ENCODE measurements at places on chromosomes 2 and 18.

GRCh38 chr2:108262036-108262435, 22.3 kb downstream of the SULT1C3 start:
- DNase-seq: no peak

DNA sequence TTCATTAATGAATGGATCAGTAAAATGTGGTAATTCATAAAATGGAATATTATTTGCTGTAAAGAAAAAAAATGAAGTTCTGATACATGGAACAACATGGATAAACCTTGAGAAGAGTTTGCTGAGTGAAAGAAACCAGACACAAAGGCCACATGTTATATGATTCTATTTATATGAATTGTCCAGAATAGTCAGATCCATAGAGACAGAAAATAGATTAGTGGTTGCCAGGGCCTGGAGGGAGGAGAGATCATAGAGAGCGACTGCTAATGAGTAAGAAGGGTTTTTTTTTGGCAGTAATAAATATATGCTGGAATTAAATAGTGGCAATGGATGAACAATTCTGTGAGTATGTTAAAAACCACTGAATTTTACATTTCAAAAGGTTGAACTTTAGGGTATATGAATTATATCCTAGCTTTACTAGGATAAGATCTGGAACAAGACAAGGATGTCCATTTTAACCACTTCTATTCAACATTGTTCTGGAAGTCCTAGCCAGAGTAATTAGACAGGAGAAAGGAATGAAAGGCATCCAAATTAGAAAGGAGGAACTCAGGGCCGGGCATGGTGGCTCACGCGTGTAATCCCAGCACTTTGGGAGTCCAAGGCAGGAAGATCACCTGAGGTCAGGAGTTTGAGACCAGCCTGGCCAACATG, 48.8 kb downstream of the MAPRE2 start:
- no peak for DNase-seq

DNA sequence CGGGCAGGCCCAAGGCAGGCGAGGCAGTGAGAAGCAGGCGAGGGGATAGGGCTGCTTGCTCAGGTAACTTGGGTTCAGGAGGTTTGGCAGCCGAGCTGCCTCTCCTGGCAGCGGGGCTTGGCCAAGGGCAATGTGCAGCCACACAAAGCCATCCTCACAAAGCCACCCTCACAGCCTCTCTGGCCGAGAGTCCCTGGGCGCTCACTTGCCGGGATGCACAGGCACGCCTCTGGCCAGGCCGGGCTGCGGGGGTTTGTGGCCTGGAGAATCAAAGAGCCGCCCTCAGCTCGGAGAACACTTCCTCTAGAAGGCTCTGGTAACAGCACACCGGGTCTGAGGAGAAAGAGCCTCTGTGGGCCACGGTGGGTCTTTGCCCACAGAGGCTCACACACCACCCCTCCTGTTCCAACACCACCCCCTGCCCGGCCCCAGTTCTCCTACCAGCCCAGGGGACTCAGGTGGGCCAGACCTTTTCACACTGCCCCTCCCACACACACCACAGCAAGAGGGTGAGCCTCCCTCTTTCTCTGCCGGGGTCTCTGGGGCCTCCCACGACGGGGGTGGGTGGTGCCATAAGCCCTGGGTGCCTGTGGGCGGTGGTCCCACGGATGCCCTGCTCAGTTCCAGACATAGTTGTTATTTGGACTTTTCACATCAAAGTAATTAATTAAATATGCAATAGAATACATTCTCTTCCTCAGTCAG, 186.9 kb downstream of the ZFP36L2 start:
- no peak for DNase-seq

DNA sequence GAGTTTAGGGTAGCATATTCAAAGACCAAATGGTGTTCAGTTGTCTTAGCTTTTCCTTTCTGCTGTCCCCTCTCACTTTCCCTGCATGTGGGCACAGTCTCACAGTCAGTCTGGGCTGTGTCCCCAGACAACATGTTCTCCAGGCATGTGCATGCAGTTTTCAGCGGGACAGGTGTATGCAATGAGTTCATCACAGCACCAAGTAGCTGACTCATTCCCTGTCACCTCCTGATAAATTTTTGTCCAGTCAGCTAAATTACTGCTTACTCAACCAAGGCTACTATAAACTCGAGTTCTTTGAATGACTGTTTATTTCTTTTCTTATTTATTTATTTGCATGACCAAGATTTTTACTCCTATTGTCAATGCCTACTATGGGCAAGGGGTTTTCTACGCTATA, 148.8 kb upstream of the CDH19 start:
- DNase-seq: no peak

GRCh38 chr2:66030553-66030952, 404.4 kb upstream of the MEIS1 start:
- DNase-seq: no peak

GRCh38 chr2:121810959-121811853, 55.8 kb downstream of the TSN start:
- no peak for DNase-seq

GRCh38 chr2:217340176-217340575, 480.3 kb upstream of the TNP1 start:
- DNase-seq: no peak

DNA sequence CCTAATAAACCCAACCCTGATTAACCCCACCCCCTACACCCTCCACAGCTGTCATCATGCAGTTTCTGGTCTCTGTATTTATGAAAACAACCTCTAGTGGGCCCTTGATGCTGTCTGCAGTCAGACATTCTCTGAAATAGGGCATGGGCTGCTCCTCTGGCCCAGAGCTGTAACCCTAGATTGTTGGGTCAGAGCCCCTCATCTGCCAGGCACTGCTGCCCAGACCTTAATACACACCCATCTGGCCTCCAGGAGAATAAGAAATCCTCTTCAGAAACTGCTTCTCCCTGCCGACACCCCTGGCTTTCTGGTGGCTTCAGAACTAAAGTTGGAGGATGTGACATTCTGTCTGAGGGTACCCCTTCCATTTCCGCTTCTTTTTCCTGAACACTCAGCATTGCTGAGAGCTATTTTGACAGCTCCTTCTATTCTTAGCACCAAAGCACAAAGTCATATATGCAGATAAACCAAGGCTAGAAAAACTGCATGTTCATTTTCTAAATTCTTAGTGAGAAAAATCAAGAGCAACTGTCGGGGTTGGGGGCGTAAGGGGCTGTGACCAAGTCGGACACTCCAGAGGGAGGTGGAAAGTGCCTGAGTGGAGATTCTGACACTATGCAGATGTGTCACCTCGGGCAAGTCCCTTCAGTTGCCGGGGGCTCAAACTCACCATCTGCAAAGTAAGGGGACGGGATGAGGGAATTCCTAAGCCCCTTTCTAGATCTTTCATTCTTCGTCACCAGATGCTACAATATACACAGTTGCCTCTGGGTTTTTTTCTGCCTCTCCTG, 28.7 kb downstream of the SRSF7 start:
- DNase-seq: no peak
